Fibroblast of gingiva (primary cell): ENCODE measurements at places on chromosomes 2 and 18.

DNA sequence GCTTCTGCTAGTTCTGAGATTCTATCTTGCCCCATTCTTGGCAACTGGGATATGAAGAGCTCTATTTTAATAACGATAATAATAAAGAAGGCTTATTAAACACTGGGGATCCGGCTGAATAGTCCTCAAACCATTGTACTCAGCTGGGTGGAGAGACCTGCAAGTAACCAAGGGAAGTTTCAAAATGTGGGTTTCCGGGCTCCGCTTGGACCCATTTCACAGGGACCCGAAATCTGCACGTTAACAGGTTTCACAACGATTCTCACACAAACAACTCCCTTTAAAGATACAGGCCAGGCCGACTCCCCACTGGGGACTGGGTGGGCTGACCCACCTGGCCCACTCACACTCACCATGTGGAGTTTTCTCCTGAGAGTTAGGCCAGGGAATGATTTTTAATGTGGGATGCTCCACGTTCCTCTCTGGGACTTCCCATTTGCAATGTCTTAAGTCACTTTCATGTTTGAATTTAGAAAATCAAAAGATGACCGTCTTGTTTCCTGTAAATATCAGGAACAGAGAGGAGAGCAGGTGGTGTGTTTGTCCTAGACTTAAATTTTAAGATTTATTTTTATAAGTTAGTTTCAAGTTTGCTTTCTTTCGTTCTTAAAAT is 96.3 kb downstream of the SH3RF3 start:
- no peak for DNase-seq

DNA sequence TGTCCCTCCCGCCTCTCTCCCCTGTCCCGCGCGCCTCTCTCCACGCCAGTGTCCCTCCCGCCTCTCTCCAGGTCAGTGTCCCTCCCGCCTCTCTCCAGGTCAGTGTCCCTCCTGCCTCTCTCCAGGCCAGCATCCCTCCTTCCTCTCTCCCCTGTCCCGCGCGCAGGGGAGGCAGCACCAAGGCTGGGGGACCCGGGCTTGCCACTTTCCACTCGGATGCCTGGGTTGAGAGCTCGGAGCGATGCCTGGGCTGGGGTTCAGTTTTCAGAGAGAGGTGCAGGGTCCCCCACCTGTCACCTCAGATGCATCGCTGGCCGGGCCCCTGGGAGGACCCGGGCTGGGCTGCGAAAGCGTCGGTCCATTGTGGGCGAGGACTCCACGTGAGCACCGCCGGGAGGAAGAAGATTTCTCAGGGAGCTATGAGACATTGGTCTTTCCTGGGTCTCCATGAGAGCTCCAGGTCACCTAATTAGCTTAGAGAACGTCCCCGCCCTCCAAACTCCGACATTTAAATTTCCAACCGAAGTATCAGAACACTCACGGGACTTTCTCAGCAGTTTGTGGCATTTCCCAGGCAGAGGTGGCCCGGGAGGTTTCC is 2.1 kb downstream of the FBLN7 start:
- no peak for DNase-seq

GRCh38 chr2:40546439-40547191 is 94.7 kb upstream of the SLC8A1 start:
- no peak for DNase-seq

DNA sequence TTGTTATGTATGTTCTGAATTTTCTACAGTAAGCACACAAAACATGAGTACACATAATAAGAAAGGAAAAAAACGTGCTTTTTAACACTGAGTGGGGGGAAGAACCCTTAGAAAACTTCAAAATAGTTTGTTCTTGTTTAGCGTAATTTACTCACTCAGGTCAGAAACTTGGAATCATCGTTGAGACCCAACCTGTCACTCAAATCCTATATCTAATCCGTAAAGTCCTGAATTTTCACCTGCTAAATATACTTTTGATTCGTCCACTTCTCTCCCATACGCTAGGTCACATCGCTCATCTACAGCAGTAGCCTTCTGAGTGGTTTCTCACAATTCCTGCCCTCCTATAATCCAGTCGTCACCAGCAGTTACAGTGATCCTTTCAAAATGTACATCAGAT is 767 bp downstream of the TPRKB start:
- no peak for DNase-seq

GRCh38 chr2:96591494-96591893 is 46.6 kb downstream of the KANSL3 start:
- DNase-seq: no peak

GRCh38 chr18:3560755-3561154 is 110.8 kb downstream of the TGIF1 start:
- no peak for DNase-seq

- peak; percentile 8 for DNase-seq
Observed at GRCh38 chr2:130920415-130921163, 83.9 kb downstream of the ARHGEF4 start.

GRCh38 chr2:23658466-23658942 is 268.4 kb downstream of the ATAD2B start:
- DNase-seq: no peak

DNA sequence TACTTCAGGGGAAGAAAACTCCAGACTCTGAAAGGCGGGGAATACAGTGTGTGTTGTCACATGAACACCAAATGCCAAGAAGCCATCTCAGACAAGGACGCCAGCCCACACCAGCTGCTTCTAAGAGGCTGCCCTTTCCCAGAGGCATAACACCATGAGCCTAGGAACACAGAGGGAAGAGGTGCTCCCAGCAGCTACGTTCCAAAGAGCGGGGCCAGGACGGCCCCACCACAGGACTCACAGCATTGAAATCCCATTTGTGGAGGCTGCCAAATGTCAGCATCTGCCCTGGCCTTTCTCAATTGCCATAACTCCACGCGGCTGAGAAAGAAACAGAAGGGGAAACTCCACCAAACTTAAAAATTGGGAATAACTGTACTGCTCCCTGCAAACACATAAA is 20.1 kb upstream of the ID2 start:
- peak; percentile 48 for DNase-seq

DNA sequence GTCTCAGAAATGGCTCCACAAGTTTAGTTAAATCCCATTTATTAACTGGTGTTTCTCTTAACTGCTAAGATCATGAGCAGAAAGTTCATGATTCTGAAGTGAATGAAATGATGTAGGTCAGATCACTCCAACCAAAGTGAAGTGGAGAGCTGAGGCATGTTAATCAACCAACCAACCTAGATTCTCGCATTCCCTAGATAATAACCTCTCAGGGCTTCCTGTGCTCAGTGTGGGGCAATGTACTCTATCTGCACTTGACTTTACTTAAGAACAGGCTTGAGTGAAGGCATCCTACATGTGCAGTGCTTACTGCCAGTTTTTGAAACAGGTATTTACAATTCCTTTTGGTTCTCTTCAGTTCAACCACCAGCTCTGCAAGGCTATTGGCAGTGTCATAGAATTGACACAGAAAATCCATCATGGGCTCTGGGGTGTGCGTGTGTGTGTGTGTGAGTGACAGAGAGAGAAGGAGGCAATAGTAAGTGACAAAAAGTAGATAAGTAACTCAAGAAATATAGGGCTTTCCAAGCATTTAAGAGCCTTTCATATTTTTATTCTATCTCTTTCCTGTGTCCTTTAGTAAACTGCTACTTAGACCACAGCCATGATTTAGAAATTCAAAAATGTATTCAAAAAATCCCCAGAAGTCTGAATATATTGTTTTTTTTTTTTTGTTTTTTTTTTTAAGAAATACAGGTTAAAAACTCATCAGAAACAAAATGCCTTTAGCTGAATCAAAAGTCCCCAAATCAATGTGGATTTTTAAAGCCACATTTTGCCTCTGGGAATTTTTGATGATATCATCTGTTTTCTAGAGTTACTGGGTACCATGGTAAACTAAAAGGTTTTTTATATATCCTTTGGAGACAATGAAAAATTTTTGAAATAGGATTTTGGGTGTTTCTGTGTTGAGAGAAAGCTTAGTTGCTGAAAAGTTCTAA is 28.6 kb downstream of the DOCK10 start:
- no peak for DNase-seq

- no peak for DNase-seq
Observed at GRCh38 chr2:84115173-84115857, 343.8 kb downstream of the SUCLG1 start.

DNA sequence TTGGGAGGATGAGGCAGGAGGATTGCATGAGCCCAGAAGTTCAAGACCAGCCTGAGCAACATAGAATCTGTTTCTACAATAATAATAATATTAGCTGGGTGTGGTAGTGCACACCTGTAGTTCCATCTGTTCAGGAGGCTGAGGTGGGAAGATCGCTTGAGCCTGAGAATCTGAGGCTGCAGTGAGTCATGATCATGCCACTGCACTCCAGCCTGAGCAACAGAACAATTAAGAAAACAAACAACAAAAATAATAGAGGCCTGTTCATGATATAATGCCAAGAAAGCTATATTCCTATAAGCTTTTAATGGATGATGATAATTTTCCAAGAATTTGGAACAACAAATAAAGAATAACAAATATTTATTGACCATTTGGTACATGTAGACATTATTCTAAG is 6.9 kb upstream of the CCBE1 start:
- no peak for DNase-seq

GRCh38 chr18:80158365-80158764 is 49.3 kb downstream of the ADNP2 start:
- DNase-seq: no peak

- DNase-seq: no peak
Observed at GRCh38 chr2:167869200-167869599, 378.2 kb downstream of the STK39 start.

GRCh38 chr2:19033240-19033639 is 325.2 kb downstream of the OSR1 start:
- DNase-seq: peak; percentile 7

GRCh38 chr2:11701751-11702301 is 31.8 kb upstream of the NTSR2 start:
- DNase-seq: no peak

GRCh38 chr2:12428324-12428723 is 288.4 kb upstream of the TRIB2 start:
- peak; percentile 50 for DNase-seq

- no peak for DNase-seq
Observed at GRCh38 chr2:71474744-71475397, 21.5 kb downstream of the DYSF start.

DNA sequence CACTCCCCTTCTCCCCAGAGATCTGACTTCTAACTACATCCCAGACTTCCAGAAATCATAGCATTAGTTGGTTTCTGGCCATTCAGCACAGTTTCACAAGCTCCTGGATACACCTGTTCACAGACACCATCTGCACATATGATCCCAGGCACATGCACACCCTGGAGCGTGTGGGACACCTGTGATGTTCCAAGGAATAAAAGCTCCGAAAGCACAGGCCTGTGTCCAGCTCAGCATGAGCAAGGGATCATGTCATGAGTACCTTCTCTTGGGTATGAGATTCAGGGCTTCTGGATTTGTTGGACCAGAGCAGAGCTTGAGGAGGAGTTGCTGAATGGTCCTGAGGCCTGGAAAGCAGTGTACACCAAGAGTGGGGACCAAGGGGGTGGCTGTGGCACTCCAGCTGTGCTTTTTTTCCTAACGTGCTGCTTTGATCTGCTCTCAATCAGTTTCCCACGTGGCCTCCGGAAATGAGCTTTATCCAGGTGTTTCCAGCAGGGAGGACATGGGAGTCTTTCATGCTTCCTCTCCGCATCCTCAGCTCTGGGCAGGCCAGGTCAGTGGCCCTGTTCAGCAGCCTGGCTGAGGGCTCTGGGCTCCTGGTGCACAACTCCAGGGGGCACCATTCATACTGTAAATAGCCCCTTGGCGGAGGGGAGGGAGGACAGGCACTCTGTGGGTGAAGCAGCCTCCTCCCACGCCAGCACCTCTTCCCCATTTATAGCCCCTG is 1.8 kb downstream of the DYSF start:
- DNase-seq: no peak

DNA sequence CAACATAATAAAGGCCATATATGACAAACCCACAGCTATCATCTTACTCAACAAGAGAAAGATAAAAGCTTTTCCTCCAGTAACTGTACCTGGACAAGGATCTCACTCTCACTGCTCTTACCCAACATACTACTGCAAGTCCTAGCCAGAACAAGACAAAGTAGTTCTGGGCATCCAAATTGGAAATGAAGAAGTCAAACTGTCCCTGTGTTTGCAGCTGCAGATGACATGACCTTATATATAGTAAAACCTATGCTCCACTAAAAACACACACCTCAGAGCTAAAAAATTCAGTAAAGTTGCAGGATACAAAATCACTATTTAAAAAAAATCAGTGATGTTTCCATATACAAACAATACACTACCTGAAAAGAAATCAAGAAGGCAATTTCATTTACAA is 32.2 kb downstream of the USP34 start:
- no peak for DNase-seq

GRCh38 chr18:10907749-10908148 is 241.6 kb downstream of the PIEZO2 start:
- no peak for DNase-seq

DNA sequence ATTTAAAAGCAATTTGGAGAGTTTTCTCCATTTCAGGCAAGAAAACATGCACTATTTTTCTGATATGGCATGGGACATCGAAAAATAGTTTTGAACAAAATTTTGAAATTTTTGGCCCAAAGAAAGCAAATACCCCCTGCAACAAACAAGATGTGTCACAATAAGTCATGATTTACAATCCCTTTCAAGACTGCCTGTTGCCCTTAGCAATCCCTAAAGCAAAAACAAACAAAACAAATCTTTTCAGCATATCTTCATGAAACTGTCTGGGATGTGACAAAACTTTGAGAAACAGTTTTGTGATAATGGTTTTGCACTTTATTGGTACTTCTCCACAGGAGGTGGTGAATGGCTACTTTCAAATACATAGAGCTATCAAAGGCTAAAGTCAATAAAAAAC is 1888.7 kb upstream of the PIK3C3 start:
- DNase-seq: no peak
